Stimulated activated CD8-positive, alpha-beta memory T cell treated with anti-CD3 and anti-CD28 coated beads, Interleukin-15, amount 100 ng/mL, for 24 hours (primary cell): ENCODE measurements at places on chromosomes 2 and 18.

DNA sequence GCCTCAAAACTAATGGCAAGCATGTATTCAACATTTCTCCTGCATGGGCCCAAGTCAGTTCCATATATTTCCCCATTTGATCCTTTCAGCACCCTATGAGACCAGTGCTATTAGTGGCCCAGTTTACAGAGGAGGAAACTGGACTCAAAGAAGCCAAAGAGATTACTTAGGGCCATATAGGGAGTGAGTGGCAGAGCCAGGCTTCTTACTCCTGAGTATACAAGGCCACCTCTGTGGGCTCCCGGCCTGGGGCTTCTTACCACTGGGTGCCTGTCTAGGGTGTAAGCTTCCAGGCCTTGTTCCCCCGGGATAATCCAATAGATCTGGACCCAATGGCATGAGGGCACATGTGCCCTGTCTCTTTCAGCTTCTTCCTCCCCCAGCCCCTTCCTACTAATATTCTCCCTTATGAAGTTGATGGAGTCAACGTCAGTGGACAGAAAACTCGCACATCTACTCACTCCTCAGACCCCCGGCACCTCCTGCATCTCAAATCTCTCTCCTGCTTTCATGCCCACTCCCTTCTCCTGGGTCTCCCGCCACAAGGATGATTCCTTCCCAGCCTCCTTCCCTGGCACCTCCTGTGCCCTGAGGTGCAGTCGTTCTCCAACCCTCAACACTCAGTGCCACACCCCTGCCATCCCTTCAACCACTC lies 222.6 kb downstream of the ANAPC1 start:
- DNase-seq: no peak

DNA sequence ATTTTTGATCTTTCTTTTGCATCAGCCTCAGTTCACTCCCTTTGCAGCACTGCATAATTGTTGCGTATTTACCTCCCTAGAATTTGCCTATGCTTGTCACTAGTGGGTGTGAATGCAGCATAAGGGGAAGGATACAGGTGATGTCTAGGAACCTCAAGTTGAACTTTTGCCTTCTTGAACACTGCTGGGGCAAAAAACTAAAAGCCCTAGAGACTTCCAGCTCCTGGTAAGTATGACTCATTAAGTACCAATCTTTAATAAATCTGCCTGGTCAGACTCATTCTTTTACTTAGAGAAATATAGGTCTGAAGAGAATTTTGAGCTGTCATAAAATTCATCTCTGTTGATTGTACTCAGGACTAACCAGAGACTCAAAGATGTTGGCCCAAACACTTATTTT lies 547.3 kb upstream of the FANCL start:
- DNase-seq: no peak

DNA sequence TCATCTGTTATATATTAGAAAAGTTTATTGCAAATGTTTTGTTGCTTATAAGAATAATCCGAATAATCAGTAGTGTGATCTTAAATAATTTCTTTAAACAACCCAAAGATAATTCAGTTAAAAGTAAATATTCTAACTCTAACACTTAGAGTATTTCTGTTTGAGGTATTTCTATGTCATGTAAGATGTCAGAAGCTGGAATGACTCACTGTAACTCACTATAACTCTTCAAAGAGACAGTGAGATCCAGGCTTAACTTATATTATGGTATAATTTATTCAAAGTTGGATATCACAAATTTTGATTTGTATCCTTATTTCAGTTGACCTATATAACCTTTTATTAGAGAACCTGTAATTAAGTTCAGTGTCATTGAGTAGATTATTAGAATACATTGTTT lies 6.9 kb downstream of the MBD5 start:
- no peak for DNase-seq

DNA sequence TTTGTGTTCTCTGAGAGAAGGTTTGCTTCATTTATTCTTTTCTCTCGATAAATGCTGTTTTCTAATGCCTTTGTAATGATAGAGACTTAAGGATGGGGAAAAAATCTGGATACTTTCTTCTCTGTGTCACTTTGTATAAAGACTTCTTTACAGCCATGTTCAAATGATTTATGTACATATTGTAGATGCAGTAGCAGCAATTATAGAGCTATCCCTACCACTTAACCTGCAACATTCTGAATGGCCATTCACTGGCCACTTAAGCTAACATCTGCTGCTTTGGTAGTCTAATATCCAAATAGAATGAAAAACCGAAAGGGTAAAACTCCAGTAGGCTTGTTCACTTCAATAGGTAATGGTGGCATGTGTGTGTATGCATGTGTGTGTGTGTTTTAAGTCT lies 97.8 kb downstream of the CSRNP3 start:
- no peak for DNase-seq

- no peak for DNase-seq
Observed at GRCh38 chr2:214277880-214278279, 133.0 kb upstream of the VWC2L start.

- no peak for DNase-seq
Observed at GRCh38 chr18:46190667-46191066, 86.5 kb downstream of the HAUS1 start.

GRCh38 chr2:240579771-240580614 lies 6.5 kb upstream of the CAPN10 start:
- DNase-seq: no peak

- no peak for DNase-seq
Observed at GRCh38 chr2:83342860-83343329, 1116.2 kb downstream of the SUCLG1 start.

- DNase-seq: no peak
Observed at GRCh38 chr2:129702416-129703176, 276.9 kb upstream of the RAB6C start.

DNA sequence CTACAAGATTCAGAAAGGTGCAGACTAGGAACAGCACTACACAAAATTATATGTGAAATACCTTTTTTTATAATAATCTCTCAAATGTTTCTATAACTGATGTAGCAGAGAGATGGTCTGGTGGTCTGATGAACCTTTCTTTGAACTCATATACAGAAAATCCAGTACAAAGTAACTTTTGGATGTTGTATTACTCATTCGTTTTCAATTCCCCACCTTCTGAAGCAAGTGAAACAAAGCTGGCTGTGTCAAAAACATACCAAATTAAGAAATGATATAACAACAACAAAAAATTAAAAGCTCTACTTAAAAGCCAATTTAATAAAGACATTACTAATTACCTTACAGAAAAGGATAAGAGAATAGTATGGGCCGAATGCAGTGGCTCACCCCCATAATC lies 38.7 kb downstream of the MEMO1 start:
- no peak for DNase-seq

GRCh38 chr2:206217743-206218142 lies 56.7 kb upstream of the ZDBF2 start:
- no peak for DNase-seq
